ENCODE measurements at places on chromosomes 3 and 15.

DNA sequence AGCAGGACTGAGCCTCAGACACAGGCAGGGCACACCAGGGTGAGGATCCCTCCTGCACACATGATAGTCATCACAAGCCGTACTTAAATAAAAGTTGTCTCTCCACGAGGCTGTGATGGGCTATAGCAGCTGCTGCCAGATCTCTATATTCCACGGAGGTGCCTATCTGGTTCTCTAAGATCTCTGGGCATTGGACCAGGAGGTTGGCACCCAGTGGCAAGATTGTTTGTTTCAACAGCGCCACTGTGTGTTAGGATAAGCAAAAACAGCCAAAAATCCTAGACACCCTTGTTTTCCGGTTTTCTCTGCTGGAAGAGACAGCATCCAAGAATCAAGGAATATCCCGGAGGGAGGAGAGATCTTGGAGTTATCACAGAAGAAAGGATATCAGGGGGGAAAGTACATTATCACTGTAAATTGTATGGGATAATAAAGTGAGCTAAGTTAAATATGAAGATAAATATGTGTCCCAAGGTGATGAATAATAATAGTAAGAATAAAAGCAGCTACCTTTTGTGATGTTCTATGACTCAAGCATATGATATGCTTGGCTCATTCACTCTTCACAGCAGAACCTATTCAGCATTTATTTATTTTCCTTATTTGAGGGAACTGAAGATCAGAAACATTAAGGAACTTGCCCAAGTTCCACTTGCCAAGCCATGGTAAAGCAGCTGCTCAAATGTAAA lies 90.6 kb upstream of the AKAP13 start:
- no peaks in the 10 kb centered on the region for H3K36me3 ChIP-seq
- no peak overlapping the region for H3K4me3 ChIP-seq
- H3K27me3 ChIP-seq, result no peaks in the 10 kb centered on the region
- H3K4me1 ChIP-seq, result no peaks in the 10 kb centered on the region

GRCh38 chr3:8156831-8157230 lies 344.8 kb upstream of the LMCD1 start:
- H3K4me1 ChIP-seq, result peaks cover 4% of the 10 kb centered on the region
- H3K27me3 ChIP-seq, result no peaks in the 10 kb centered on the region
- no peak overlapping the region for H3K4me3 ChIP-seq
- H3K36me3 ChIP-seq, result no peaks in the 10 kb centered on the region
- H3K27ac ChIP-seq, result no peak overlapping the region

GRCh38 chr3:196931828-196932587 lies 10.3 kb downstream of the NCBP2 start:
- no peak overlapping the region for H3K27ac ChIP-seq
- no peak overlapping the region for H3K4me3 ChIP-seq
- H3K36me3 ChIP-seq, result peaks cover 7% of the 10 kb centered on the region

DNA sequence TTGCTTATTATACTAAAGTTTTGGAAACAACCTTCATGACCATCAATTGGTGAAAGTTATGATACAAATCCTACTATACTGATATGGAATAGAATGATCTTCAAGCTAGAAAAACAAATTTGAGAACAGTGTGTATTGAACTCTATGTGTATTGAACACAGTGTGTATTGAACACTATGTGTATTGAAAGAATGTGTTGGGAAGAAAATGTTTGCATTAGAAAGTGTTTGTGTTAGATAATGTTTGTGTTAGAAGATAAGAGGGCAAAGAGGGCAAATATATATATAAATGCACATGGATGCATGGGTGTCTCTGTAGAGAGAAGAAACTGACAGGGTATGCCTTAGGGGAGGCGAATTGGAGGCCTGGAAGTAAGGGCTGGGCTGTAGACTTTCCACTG lies 42.4 kb downstream of the PCCB start:
- H3K27ac ChIP-seq, result no peak overlapping the region
- H3K27me3 ChIP-seq, result no peaks in the 10 kb centered on the region
- H3K4me3 ChIP-seq, result no peak overlapping the region
- no peaks in the 10 kb centered on the region for H3K4me1 ChIP-seq

DNA sequence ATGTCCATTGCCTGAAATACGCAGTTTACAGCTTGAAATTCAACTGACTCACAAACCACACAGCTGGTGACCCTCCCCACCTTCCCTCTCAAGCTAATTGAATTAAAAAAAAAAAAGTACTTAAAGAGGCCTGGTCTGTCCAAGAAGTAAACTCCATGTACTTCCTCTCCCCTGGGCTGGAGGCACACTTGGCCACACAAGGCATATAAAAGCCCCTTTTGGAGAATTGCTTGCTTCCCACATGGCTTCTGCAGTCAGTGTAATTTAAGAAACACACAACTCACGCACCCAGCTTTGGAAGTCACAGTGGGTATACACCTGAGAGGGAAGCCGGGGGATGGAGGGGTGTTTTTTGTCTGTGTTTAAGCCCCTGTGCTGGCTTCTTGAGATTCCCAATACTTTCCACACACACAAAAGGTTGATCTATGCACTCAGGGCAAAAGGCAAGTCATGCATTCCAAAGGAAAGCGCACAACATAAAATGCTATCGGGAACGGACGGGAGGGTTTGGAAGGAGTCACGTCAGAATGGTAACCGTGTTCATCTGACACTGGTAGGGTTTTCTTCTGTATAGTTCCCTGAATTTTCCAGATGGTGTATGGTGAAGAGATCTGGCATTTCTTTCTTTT lies 106.6 kb upstream of the ALDH1A3 start:
- no peak overlapping the region for H3K4me3 ChIP-seq
- DNase-seq, result no peak
- H3K27me3 ChIP-seq, result no peaks in the 10 kb centered on the region

- no peak overlapping the region for H3K27ac ChIP-seq
- H3K36me3 ChIP-seq, result no peaks in the 10 kb centered on the region
- H3K27me3 ChIP-seq, result no peaks in the 10 kb centered on the region
- no peak for DNase-seq
- H3K4me3 ChIP-seq, result no peak overlapping the region
Observed at GRCh38 chr15:73006523-73006922, 45.7 kb upstream of the NEO1 start.

DNA sequence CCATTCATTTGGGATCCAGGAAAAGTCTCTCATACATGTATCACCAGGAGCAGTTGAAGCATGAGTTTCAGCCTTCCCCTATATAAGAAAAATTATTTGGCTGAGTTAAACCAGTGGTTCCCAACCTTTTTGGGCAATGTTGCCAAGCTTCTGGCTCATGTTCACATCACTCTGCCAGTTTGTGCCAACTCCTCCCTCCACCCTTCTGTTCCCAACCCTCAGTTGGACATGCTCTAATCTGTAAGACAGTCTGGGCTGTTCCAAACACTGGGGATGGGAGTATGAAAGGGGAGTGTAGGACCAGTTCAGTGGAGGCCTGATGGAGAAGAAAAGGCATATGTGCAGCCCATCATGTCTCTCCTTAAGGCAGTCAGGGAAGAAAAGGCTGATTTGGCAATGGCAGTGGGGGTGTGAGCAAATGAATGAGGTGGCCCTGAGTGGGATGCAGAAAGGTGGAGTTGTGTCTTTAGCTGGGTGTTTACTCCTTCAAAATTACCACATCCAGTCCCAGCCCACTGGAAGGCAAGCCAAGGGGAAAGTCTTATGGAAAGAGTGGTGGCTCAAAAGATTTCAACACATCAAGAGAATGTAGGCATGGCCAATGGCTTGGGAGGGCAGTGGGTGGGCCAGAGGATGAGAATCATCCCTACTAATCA lies 32.0 kb upstream of the PRICKLE2 start:
- no peak overlapping the region for H3K27ac ChIP-seq
- H3K4me1 ChIP-seq, result no peaks in the 10 kb centered on the region
- H3K36me3 ChIP-seq, result no peaks in the 10 kb centered on the region
- no peaks in the 10 kb centered on the region for H3K27me3 ChIP-seq

DNA sequence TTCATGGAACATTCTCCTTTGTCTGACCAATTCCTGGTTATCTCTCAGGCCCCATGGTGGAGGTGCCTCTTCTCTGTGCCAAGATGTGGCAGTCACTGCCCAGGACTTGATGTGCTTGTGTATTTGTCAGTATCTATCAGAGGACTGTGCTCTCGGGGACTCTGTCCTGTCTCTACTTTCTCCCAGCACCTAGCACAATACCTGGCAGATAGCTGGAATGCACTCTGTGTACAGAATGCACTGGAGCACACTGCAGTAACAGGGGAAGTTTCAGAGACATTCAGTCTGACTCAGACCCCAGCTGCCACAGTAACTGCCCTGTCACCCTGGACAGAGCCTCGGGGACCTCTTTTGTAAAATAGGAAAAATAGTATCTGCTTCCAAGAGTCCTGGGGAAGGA lies 34.6 kb upstream of the SV2B start:
- no peaks in the 10 kb centered on the region for H3K36me3 ChIP-seq
- DNase-seq, result no peak
- H3K4me1 ChIP-seq, result no peaks in the 10 kb centered on the region
- no peak overlapping the region for H3K27ac ChIP-seq

GRCh38 chr15:86231864-86232721 lies 152.4 kb downstream of the AGBL1 start:
- no peaks in the 10 kb centered on the region for H3K27me3 ChIP-seq
- H3K36me3 ChIP-seq, result no peaks in the 10 kb centered on the region
- peak; percentile 75 for DNase-seq

DNA sequence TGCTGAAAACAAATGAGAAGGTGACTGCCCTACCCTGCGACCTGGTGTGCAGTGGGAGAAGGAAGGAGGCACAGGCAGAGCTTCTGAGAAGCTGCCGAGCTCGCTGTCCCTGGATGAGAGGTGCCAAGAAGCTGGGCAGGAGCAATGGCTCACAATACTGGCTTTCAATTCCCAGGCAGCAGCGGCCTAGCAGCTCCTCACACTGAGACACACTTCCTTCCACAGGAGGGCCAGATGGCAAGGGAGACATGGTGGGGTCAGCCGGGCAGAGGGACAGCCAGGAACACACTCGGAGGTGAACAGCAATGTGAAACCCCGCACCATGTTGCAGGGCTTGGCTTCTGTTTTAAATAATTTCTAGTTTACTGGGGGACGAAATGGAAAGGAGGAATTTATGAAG lies 314.6 kb downstream of the EPHB1 start:
- H3K4me1 ChIP-seq, result no peaks in the 10 kb centered on the region
- H3K27ac ChIP-seq, result no peak overlapping the region
- H3K4me3 ChIP-seq, result no peak overlapping the region
- H3K36me3 ChIP-seq, result no peaks in the 10 kb centered on the region
- DNase-seq, result no peak

DNA sequence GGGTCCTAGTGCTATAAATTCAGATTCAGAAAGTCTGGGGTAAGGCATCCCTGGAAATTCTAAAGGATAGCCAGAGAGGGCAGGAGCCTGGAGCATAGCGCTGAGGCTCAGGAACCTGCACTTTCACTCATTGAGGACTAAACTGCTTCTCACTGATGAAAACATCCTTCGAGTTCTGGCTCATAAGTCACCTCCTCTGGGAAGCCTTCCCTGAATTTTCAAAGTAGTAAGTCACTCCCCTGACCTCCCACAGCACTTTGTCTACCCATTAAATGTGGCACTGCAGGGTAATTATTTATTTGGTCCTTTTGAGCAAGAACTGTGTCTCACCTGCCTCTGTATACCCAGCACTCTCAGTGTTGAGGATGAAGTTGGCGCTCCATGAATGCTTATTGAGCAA lies 30.9 kb downstream of the HRH1 start:
- no peaks in the 10 kb centered on the region for H3K27me3 ChIP-seq
- no peak for DNase-seq
- no peak overlapping the region for H3K27ac ChIP-seq
- no peak overlapping the region for H3K4me3 ChIP-seq
- no peaks in the 10 kb centered on the region for H3K4me1 ChIP-seq

DNA sequence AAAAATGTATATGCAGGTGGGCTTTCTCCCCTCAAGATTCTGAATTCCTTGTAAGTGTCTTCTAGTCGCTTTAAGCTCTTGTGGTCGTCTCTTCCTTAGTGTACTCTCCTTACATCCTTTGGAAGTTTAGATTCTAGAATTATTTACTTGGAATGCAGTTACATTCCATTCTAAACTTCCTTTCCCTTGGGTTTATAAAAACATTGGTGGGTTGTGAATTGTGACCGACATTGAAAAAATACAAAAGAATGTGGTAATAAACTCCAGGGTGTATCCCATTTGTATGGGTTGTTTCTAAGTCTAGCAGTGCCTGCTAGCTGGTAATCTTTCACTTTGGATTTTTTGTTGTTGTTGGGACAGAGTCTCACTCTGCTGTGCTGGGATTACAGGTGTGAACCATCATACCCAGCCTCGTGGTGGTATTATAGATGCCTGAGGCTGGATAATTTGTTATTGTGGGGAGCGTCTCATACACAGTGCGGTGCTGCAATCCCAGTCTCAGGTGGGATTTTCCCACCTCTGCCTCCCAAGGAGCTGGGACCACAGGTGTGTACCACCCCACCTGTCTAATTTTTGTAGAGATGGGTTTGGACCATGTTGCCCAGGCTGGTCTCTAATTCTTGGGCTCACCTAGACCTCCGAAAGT lies 9.1 kb downstream of the CHD2 start:
- H3K27ac ChIP-seq, result no peak overlapping the region
- no peaks in the 10 kb centered on the region for H3K27me3 ChIP-seq
- DNase-seq, result no peak
- H3K36me3 ChIP-seq, result no peaks in the 10 kb centered on the region

Measured in mesendoderm (in vitro differentiated cells).